Fibroblast of lung (primary cell): ENCODE measurements at places on chromosomes 12 and 14. TPM values are rescaled to one million over a fixed set of nuclear protein-coding genes. Genes with fewer than 3 reads are reported as not detected.

Gene CCDC60
- not detected in 2 replicates for polyA plus RNA-seq

Gene IFNG-AS1
- not detected in 2 replicates for polyA plus RNA-seq

Gene TEX52
- polyA plus RNA-seq: not detected in 2 replicates

Gene DPY19L2
- polyA plus RNA-seq: 1.3 and 5.0 TPM in 2 replicates

Gene NPAS3
- polyA plus RNA-seq: 0.08 and 0.10 TPM in 2 replicates

Gene RPAP3
- polyA plus RNA-seq: 21.0 and 23.8 TPM in 2 replicates

Gene KSR2
- polyA plus RNA-seq: not detected in 2 replicates
